Activated naive CD4-positive, alpha-beta T cell treated with anti-CD3 and anti-CD28 coated beads, Interleukin-2, amount 10 ng/mL, durations not matched to agents 7 days and 5 days (primary cell): ENCODE measurements at places on chromosomes 3 and 15.

DNA sequence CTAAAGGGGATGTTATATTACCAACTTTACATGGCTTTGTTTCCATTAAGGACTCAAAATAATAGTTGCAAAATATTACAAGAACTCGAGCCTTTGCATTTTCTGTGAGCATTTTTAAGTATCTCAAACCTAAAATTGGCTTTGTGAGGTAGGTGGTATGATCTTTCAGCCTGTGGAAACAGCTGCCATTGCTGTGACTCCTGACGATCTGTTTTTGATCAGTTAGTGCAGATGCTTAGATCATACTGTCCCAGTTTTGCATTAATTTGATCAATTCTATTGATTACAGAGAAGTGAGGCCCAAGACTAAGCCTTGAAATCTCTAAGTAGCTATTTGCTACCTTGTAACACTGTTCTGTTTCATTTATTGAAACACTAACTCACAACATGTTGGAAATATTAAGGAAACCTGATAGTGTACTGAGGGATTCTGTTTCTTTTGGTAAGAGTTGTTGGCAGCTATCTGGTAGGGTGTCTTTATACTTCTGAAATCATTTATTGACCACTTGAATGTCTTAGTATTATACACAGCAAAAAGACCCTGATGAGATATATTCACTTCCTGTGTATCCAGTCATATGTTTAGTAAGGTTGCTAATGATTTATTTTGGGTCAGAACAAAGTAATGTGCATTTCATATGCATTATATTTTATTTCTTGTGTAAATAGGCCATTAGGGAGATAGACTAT lies 14.8 kb downstream of the SKIL start:
- peaks cover 3% of the 10 kb centered on the region for H3K36me3 ChIP-seq

DNA sequence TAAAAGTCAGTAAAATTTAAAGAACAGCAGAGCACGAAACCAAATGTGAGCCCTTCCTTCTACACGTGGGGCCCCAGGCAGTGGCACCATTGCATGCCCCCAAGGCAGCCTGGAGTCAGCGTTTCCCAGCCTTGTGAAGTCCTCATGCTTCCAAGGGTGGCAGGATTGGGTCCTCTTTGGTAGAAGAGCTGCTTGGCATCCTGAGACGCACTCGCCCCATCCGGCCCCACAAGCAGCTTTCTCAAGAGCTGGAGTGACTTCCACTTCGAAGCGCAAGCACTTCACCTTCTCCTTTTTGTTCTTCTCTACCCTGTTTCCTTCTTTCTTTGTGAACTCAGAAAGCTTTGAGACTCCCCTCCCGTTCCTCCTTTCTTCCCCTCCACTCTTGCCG lies 34.7 kb downstream of the ZNF710 start:
- peaks cover 77% of the 10 kb centered on the region for H3K4me1 ChIP-seq
- H3K4me3 ChIP-seq: no peak overlapping the region
- H3K27ac ChIP-seq: peak overlapping the region; percentile 78
- no peaks in the 10 kb centered on the region for H3K27me3 ChIP-seq
- H3K36me3 ChIP-seq: peaks cover 11% of the 10 kb centered on the region

- peaks cover 6% of the 10 kb centered on the region for H3K27me3 ChIP-seq
- no peaks in the 10 kb centered on the region for H3K36me3 ChIP-seq
Measured at GRCh38 chr3:141151439-141151838, 80.2 kb upstream of the PXYLP1 start.

GRCh38 chr3:14403619-14404155 lies 1.3 kb downstream of the SLC6A6 start:
- H3K27me3 ChIP-seq: peaks cover 32% of the 10 kb centered on the region
- H3K27ac ChIP-seq: peak overlapping the region; percentile 94
- H3K36me3 ChIP-seq: peaks cover 22% of the 10 kb centered on the region
- peak overlapping the region; percentile 95 for H3K4me3 ChIP-seq
